ENCODE measurements at places on chromosomes 6 and 20.

GRCh38 chr6:24927277-24927955 is 8.3 kb downstream of the RIPOR2 start:
- DNase-seq, result no peak

- no peak for DNase-seq
These were observed 15.4 kb downstream of the COQ3 start for GRCh38 chr6:99378636-99379035.

DNA sequence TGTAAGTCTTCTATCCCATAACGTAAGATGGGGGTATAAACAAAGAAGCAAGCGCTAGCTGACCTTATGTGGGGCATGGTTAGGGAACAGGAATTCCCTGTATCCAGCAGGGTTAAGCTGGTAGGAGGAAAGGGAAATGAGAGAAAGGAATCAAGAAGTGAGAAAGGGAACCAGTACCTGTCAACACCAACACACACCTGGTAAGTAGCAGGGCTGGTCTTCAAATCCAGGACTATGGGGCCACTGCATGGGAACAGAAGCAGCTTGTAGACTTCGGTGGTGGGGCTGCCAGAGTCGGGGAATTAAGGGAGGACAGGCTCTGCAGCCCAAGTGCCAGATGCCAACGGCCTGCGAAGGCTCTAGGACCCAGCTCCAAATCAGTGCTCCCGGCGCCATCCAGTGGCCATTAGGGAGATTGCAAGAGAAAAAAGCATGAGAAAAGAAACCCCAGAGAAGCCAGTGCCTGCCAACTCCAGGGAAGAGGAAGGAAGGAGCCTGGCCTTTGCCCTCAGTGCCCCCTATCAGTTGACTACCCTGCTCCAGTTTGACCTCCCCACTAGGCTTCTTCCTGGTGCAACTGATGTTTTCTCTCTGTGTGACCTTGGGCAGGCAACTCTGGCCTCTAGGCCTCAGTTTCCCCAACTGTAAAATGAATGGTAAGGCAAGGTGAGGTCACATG is 15.8 kb upstream of the RBPJL start:
- DNase-seq, result peak; percentile 76

DNA sequence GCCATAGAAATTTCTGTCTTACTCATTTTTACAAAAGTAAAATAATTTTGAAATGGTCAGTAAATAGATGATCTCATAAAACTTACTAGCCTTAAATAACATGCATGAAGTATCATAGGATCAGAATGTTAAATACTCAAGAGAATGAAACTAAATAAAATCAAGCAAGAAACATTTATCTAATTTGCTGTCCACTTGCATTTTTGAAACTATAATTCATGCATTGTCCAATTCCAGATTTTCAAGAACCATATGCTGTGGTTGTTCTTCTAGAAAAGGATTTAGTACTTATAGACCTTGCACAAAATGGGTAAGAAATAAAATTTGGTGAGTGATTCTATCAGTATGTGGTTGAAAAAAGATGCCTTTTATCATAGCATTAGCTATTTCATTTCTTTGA is 107.0 kb downstream of the STXBP5 start:
- no peak for DNase-seq

DNA sequence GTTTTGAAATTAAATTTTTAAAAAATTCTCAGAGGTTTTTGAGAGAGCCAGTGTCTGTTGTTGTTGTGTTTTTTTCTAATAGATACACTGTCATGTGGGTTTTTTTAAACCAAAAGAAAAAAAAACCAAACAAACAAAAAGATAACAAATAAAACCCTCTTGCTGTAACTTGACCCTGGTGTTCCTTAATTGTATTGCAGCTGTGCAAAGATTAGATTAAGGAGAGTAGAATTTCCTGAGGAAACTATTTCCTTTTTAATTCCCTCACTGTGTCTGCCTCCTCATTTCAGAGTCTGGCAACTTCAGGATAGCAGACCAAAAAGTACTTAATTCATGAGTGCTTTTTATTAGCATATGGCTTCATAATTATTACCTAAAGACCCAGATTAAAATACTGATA is 281.9 kb downstream of the EPM2A start:
- DNase-seq, result no peak

DNA sequence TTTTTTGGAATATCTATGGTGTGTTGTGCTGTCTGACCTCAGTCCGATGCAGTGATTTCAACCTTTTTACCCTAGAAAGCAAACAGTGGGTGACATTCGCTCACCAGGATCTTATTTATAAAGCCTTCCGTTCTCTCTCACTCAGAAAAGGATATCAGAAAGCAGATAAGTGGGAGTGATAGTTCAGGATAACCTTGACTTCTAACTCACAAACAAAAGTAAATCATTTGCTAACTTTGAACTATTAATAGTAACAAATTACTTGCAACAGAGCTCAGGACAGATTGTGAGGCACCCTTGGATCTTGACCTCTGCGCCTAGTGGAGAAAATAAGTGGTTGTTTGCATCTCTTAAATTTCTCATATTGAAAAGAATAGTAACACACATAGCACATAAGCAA is 637.1 kb upstream of the CITED2 start:
- DNase-seq, result peak; percentile 3

DNA sequence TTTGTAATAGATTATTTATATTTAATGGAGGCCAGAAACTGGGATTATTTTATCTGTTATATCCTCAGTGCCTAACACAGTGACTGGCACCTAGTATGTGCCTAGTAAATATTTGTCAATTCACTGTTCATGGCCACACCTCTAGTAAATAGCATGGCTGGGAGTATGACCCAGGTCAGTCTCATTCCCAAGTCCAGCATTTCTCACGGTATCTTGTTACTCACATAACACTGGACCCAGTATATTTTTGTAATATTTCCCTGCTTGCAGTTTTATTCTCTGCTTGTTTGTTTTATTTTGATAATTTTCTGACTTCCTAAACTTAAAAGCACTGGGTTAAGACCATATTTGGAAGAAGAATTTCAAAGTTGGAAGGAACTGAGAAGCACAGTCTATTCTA is 47.7 kb downstream of the CTNNBL1 start:
- DNase-seq, result no peak

GRCh38 chr20:23244156-23244915 is 106.3 kb upstream of the NXT1 start:
- DNase-seq, result no peak

GRCh38 chr6:37187321-37188022 is 17.5 kb downstream of the PIM1 start:
- DNase-seq, result no peak

- DNase-seq, result no peak
These were observed 48.5 kb upstream of the NOP56 start for GRCh38 chr20:2603816-2604505.

DNA sequence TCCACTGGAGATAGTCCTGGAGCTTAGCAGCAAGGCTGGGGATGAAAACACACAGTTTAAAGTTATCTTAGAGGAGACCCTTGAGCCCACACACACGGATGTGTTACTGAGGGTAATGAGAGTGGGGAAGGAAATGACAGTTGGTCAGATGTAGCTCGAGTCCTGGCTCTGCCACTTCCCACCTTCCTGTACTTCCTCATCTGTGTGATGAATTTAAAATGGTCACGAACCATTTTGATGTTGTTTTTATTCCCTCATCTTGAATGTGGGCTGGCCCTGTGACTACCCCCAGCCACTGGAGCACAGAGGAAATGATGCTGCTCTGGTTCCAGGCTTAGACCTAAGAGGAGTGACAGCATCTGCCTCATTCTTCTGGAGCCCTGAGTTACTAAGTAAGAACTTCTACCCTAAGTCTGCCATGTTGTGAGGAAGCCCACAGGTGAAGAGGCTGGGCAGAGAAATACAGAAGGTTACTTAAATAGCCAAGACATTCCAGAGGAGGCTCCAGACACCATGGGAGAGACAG is 141.2 kb downstream of the NRN1 start:
- no peak for DNase-seq

DNA sequence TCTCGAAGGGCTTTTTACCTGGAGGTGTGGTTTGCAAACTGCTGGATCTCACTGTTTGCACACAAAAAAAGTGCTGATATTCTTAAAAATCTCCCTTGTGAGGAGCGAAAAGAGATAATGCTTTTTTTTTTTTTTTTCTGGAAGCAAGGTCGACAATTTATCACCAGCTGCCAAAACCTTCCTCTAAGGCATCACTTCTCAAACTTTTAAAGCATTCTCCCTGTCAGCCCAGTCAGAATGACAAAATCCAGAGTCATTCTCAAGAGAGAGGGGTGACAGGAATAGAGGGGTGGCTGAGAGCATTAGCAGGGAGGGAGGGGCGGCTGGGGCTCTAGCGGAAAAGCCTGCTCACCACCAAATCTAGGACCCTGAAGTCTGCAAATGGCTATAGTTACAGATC is 137.2 kb upstream of the ARMC2 start:
- no peak for DNase-seq

- DNase-seq, result no peak
These were observed 310.7 kb upstream of the PREP start for GRCh38 chr6:105713474-105714118.

DNA sequence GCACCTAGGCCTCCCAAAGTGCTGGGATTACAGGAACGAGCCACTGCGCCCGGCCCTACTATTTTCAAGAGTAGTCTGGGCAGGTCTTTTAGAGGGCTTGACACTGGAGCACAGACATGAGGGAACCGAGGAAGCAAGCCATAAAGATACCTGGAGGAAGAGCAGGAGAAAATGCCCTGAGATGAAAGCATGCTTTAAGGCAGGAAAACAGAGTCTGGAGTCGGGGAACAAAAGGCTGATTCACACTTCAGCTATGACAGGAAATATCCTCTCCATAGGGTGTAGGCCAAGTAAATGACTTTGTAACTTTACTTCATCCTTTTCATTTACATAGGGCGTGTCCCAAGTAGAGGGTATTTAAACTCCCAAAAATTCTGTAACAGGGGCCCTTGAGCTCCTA is 4.3 kb upstream of the SERINC3 start:
- DNase-seq, result peak; percentile 36
